ENCODE measurements at places on chromosomes 1 and 21. TPM values are rescaled to one million over a fixed set of nuclear protein-coding genes. Genes with fewer than 3 reads are reported as not detected.

The MAN1C1 gene
- total RNA-seq: 10.7 TPM

The HSD3B2 gene
- total RNA-seq: 14.9 TPM

The IL22RA1 gene
- total RNA-seq: 9.9 TPM

The RALGPS2 gene
- total RNA-seq: 44.9 TPM

The GJB5 gene
- total RNA-seq: not detected

The AK5 gene
- not detected for total RNA-seq

The C8B gene
- not detected for total RNA-seq

The DNM3 gene
- 2.5 TPM for total RNA-seq

The CCDC17 gene
- total RNA-seq: 5.0 TPM

The PROK1 gene
- total RNA-seq: not detected

The TP73 gene
- total RNA-seq: not detected

The CD52 gene
- total RNA-seq: 4.9 TPM

The PDZK1IP1 gene
- total RNA-seq: 224 TPM

The UQCRHL gene
- 1.8 TPM for total RNA-seq

The FMO1 gene
- 59.9 TPM for total RNA-seq

The TNFRSF4 gene
- total RNA-seq: 9.1 TPM

The TMEM240 gene
- not detected for total RNA-seq

The DHRS3 gene
- total RNA-seq: 179 TPM

The IRF6 gene
- 48.3 TPM for total RNA-seq

The KRTAP21-2 gene
- total RNA-seq: not detected

The RGS18 gene
- 0.80 TPM for total RNA-seq

The KCNC4 gene
- 10.9 TPM for total RNA-seq

The GDAP2 gene
- 33.0 TPM for total RNA-seq

The VAMP3 gene
- 48.0 TPM for total RNA-seq

The ERG gene
- 4.4 TPM for total RNA-seq

The RGS4 gene
- total RNA-seq: 1.1 TPM

The PAPPA2 gene
- 0.35 TPM for total RNA-seq

The IFI44L gene
- 3.7 TPM for total RNA-seq

The LCE1B gene
- total RNA-seq: not detected

The ACTA1 gene
- total RNA-seq: not detected

The SLC44A5 gene
- total RNA-seq: not detected

The KRTAP19-1 gene
- total RNA-seq: not detected

The FALEC gene
- total RNA-seq: not detected

The GNG4 gene
- 9.1 TPM for total RNA-seq

The SLC37A1 gene
- 197 TPM for total RNA-seq

The HFM1 gene
- not detected for total RNA-seq

The CFAP45 gene
- total RNA-seq: not detected

The WDR64 gene
- total RNA-seq: not detected

The RGS1 gene
- total RNA-seq: 10.9 TPM

The SELL gene
- 9.9 TPM for total RNA-seq

The CAPN8 gene
- total RNA-seq: 18.6 TPM

The FOXD3 gene
- total RNA-seq: not detected

The MANEAL gene
- total RNA-seq: 3.8 TPM

The ATP1A4 gene
- total RNA-seq: not detected

The TMEM61 gene
- total RNA-seq: 10.2 TPM

The TMPRSS3 gene
- not detected for total RNA-seq

The HCRTR1 gene
- not detected for total RNA-seq

The AMY2B gene
- total RNA-seq: 20.3 TPM

The CRYAA gene
- not detected for total RNA-seq

The SPRR1B gene
- not detected for total RNA-seq

The SIM2 gene
- total RNA-seq: not detected

The SLFNL1 gene
- not detected for total RNA-seq

The COL11A1 gene
- not detected for total RNA-seq

The DISC1 gene
- total RNA-seq: 3.6 TPM

The TRIM46 gene
- total RNA-seq: not detected

The KRTAP7-1 gene
- not detected for total RNA-seq

The MRPL55 gene
- 82.2 TPM for total RNA-seq

All from Peyer's patch (tissue), 4 donors.